ENCODE measurements at places on chromosomes 5 and 9.

- DNase-seq, result no peak
Observed at GRCh38 chr5:55042886-55043285, 18.8 kb downstream of the GZMK start.

DNA sequence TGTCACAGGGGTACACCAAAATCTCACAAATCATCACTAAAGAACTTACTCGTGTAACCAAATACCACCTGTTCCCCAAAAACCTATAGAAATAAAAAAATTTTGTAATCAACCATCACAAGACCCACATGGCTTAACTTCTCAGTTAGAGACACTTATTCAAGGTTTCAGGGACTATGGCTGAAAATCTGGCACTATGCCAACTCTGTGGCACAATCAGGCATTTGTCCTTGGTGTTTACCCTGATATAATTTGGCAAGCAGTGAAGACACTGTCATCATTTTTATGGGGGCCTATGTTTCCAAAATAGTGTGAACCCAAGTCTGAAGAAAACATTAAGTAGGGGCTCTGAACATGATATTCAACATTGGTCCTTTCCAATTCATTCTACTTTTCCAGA is 59.0 kb downstream of the ZNF622 start:
- DNase-seq, result no peak

DNA sequence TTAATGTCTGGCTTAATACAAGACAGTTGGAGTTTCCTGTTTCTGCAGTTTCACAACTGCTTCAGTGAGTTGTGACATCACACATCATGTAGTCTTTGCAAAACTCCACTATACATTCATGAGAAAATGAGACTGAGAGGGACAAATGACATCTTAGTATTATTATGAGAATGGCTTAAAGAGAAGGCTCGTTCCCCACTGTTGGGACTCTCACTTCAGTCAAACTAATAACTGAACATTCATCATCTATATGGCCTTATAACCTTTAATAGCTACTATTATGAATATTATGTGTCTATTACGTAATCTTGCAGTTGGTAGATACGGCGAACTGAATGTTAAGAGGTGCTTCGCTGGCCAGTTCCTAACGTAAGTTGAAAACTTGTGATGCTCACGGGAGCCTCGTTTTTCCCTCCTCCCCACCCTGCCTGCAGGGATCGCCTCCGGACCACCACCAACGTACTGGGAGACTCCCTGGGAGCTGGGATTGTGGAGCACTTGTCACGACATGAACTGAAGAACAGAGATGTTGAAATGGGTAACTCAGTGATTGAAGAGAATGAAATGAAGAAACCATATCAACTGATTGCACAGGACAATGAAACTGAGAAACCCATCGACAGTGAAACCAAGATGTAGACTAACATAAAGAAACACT is 79.4 kb downstream of the SLC1A3 start:
- no peak for DNase-seq

- no peak for DNase-seq
Observed at GRCh38 chr5:159827861-159828260, 88.4 kb upstream of the ADRA1B start.

DNA sequence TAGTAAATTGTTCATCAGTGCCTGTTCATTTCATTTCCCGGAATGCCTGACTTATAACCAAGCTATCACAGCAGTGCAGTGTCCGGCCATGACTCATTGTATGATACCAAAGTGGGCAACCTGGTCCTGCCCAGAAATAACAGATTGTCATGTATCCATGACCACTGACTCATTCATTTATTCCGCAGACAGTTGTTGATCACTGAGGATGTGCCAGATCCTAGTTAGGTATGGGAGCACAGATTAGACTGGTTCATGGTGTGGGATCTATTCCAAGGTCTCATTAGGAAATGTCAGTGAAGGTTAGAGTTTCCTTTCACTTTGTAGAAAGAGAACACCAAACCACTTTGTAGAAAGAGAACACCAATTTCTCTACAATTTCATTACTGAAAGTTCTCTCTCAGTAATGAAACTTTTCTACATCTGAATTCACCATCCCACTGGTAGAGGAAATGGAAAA is 8.7 kb downstream of the NREP start:
- peak; percentile 67 for DNase-seq

GRCh38 chr5:132325691-132326090 is 31.5 kb downstream of the SLC22A4 start:
- DNase-seq, result no peak

DNA sequence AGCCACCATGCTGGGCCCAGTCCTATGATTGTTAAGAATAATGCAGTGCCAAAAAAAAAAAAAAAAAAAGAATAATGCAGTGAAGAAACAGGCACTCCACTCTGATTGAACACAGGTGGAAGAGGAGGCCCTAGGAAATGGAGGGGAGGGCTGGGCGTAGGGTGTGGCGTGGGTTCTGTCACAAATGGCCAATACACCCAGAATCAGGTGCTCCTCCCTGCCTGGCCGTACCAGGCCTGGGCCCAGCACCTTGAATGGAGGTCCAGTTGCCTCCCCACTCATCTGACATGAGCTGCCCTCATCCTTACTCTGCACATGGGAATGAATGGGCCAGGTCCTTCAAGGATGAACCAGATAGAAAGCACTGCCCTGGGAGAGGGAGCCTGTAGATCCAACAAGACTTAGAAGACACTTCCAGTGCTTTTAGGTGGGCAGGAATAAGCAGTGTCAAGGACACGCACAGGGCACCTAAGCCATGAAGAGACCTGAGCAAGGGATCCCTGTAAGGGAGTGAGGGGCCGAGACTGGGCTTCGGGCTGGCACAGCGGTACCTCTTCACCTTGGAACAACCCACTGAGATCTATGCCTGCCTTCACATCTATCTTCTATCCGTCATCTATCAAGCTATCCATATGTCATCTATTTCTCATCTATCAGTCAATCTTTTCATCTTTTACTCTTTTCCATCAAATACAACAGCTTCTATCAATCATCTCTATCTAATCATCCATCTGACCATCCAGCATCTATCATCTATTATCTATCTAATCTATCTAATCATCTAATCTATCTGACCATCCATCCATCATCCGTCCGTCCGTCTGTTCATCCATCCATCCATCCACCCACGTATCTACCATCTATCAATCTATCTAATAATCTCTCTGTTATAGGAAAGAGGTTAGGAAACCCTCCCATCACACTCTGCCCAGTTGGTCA is 15.9 kb downstream of the NINJ1 start:
- no peak for DNase-seq

DNA sequence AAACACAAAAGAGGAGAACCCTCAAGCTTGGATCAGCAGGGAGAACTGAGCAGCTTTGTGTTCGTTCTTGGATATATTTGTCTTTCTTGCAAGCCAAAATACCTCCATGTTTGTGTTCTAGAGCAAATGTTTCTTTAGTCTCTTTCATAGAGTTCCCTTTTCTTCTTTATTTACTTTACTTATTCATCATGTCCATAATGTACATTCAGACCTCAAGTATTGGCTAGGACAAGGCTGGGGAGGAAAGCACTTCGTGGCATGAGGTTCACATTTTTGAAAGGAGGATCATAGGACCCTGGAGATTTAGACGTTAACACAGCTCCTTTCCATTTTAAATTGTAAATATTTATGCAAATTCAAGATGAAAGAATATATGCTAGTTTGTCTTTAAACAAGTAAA is 590.2 kb upstream of the MEF2C start:
- no peak for DNase-seq

GRCh38 chr5:168889039-168889438 is 309.9 kb upstream of the PANK3 start:
- DNase-seq, result no peak

DNA sequence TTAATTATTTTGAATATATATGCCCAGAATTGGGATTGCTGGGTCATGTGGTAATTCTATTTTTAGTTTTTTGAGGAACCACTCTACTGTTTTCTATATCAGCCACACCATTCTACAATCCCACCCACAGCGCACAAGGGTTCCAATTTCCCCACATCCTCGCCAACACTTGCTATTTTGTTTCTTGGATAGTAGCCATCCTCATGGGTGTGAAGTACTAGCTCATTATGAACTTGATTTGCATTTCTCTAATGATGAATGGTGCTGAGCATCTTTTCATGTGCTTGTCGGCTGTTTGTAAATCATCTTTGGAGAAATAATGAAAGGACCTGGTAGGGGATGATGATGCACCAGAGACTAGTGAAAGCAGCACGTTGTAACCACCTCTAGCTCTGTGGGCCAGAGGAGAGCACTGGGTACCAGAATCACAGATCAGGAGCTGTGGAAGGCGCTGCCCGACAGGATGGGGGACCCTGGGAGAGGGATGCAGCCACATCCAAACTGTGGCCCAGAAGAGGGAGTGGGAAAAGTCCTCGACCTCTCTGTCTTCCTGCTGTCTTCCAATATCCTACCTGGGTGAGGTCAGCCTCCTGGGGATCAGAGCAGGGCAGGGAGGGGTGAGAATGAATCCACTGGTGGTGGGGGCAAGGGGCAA is 155.4 kb downstream of the RGS3 start:
- no peak for DNase-seq

DNA sequence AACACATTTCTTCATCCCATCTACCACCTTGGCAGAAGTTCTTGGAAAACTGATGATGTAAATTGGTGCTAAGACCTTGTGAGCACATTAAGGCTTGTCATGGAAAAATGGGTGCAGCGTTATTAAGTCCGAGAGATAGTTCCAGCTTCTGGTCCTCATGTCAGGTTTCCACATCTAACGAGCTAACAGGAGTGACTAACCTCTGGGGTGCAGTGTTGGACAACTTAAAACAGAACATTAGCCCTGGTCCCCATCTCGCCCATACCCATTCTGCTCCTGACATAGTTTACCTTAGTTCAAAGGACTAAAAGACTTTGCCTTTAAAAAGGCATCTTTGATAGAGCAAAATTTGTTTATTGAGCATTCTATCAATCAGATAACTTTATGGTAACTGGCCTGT is 128.0 kb downstream of the SLC1A3 start:
- DNase-seq, result no peak

DNA sequence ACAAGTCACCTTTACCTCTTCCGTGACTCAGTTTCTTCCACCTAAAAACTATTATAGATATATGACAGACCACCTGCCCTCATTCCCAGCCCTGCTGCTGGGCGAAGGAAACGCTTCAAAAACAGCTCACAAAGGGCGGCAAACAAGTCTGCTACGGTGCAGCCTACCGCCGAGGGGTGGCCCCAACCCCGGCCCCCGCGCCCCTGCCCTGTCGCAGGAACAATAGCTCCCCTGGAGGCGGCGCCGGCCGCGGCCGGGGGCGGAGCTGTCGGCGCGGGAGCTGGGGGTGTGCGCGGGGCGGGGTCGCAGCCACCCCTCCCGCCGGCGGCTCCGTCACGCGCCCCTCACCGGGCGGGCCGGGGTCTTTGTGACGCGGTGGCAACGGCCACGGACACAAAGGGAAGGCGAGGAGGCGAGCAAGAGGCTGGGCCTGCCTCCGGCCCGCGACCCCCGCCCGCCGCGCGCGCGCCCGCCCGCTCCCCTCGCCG is at the start of gene TMEFF1:
Gene TMEFF1, plus strand, starts transcription at position 362 of the 488 bp plus-strand sequence. CDS start 396 bp downstream, outside the sequence.
- no peak for DNase-seq

- DNase-seq, result no peak
Observed at GRCh38 chr5:35660451-35660850, 42.8 kb downstream of the SPEF2 start.

GRCh38 chr9:118364266-118365106 is 660.3 kb downstream of the TLR4 start:
- no peak for DNase-seq

GRCh38 chr5:39678534-39678933 is 253.8 kb upstream of the DAB2 start:
- DNase-seq, result no peak

DNA sequence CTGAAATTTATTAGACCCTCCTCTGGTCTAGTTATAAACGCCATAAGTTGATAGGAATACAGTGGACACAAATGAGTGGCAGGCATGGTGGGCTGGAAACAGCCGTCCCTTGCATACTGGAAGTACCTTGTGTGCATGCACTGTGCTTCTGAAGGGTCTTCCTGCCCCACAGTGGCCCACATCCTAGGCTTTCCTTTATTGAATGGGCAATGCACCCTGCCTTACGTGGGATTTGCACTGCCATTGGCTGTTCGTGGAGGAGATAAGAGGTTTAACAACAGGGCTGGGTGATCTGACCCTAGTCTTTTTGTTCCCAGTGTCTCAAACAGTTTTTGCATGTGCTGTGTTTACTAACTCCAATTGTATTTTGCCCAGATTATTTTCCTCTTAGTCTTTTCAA is 480.8 kb downstream of the GADD45G start:
- no peak for DNase-seq

GRCh38 chr9:111794835-111795556 is at the start of gene SHOC1:
TSS of gene SHOC1 (minus strand) at chr9:111794937. CDS start at chr9:111791418, 3,519 bp downstream.
- DNase-seq, result no peak

GRCh38 chr5:68460147-68460798 is 244.7 kb downstream of the PIK3R1 start:
- no peak for DNase-seq

- no peak for DNase-seq
Observed at GRCh38 chr5:177067503-177067902, 19.2 kb upstream of the FGFR4 start.

DNA sequence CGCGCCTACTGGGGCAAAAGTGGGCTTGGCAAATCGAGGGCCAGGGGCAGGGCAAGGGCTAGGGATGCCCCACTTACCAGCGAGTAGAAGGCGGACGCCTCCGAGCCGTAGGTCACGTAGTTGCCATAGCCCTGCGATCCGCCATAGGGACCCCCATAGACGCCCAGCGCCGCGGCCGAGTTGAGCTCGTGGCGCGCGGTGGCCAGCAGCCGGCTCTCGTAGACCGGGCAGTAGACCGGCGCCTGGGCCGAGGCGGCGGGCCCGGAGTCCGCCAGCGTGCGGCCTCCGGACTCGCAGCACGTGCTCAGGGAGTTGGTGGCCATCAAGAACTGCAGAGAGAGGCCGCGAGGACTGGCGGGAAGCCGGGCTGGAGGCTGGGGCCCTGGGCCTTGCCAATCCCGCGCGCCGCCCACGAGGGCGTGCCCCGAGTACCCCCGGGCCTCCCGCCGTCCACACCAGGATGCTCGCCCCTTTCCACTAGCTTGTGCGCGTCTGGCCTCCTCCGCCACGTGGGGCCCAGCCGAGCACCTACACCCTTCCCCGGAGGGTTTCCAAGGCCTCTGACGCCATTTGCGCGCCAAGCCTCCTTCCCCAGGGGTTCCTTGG is 891 bp downstream of the IRX4 start:
- no peak for DNase-seq

DNA sequence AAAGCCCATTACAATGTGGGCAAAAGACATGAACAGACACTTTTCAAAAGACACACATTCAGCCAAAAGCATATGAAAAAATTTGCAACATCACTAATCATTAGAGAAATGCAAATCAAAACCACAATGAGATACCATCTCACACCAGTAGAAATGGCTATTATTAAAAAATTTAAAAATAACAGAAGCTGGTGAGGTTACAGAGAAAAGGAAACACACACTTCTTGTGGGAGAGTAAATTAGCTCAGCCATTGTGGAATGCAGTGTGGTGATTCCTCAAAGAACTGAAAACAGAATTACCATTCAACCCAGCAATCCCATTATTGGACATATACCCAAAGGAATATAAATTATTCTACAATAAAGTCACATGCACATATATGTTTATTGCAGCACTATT is 585.2 kb upstream of the TUSC1 start:
- DNase-seq, result no peak
